ENCODE measurements at places on chromosomes 6 and 20. TPM values are rescaled to one million over a fixed set of nuclear protein-coding genes. Genes with fewer than 3 reads are reported as not detected.

LY6G6D gene
- not detected for total RNA-seq

TRAM2 gene
- total RNA-seq, result 23.2 TPM

SNX3 gene
- 111 TPM for total RNA-seq

HSPA1A gene
- total RNA-seq, result 157 TPM

SHLD1 gene
- total RNA-seq, result 8.1 TPM

C6orf58 gene
- total RNA-seq, result 0.33 TPM

RBPJL gene
- total RNA-seq, result not detected

JAG1 gene
- 54.7 TPM for total RNA-seq

TRIM10 gene
- not detected for total RNA-seq

AGER gene
- 1.5 TPM for total RNA-seq

MTFR2 gene
- 13.6 TPM for total RNA-seq

HLA-DQA1 gene
- not detected for total RNA-seq

EYA2 gene
- 3.0 TPM for total RNA-seq

KCNS1 gene
- not detected for total RNA-seq

PI16 gene
- total RNA-seq, result not detected

HLA-DPB1 gene
- not detected for total RNA-seq

REM1 gene
- 0.20 TPM for total RNA-seq

JPH2 gene
- total RNA-seq, result 0.88 TPM

KHDRBS2 gene
- not detected for total RNA-seq

KCNQ2 gene
- total RNA-seq, result 0.49 TPM

OR2J3 gene
- not detected for total RNA-seq

MAFB gene
- total RNA-seq, result 0.05 TPM

UNC5CL gene
- total RNA-seq, result 0.57 TPM

HEY2 gene
- not detected for total RNA-seq

OPN5 gene
- not detected for total RNA-seq

SPATS1 gene
- not detected for total RNA-seq

MYMX gene
- total RNA-seq, result not detected

ADIG gene
- total RNA-seq, result not detected

IL20RA gene
- not detected for total RNA-seq

PCSK2 gene
- total RNA-seq, result not detected

OR2H2 gene
- not detected for total RNA-seq

ZC2HC1B gene
- total RNA-seq, result not detected

COQ3 gene
- 10.4 TPM for total RNA-seq

CLPSL2 gene
- 1.4 TPM for total RNA-seq

SYNDIG1 gene
- 2.7 TPM for total RNA-seq

MRAP2 gene
- total RNA-seq, result 1.4 TPM

CHRNA4 gene
- 0.15 TPM for total RNA-seq

MUCL3 gene
- not detected for total RNA-seq

BTNL2 gene
- not detected for total RNA-seq

IP6K3 gene
- total RNA-seq, result not detected

All from A549 treated with RU486 at 1 μM for 4 hours (cell line).